Fibroblast of skin of right quadriceps (primary cell): ENCODE measurements at places on chromosomes 5 and 9.

GRCh38 chr9:99192786-99193465, 28.8 kb downstream of the ALG2 start:
- peak; percentile 24 for DNase-seq

DNA sequence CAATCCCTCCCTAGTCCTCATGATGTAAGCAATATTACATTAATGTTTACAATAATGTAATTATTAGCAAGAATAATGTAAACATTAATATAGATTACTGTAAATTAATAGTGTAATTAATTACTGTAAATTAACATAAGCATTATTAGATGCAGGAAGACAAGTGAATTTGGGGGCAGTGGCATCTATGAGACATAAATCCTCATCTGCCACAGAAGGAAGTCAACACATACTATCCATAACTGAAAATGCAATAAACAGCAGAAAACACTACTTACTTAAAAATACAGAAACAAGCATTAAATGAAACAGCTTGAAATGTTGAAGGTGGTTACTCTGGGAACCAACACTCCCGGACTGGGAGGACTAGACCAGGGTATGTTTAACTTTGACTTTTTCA, 685 bp upstream of the NIPSNAP3A start:
- no peak for DNase-seq

- peak; percentile 26 for DNase-seq
Measured at GRCh38 chr9:77806741-77807140, 158.6 kb upstream of the GNA14 start.

DNA sequence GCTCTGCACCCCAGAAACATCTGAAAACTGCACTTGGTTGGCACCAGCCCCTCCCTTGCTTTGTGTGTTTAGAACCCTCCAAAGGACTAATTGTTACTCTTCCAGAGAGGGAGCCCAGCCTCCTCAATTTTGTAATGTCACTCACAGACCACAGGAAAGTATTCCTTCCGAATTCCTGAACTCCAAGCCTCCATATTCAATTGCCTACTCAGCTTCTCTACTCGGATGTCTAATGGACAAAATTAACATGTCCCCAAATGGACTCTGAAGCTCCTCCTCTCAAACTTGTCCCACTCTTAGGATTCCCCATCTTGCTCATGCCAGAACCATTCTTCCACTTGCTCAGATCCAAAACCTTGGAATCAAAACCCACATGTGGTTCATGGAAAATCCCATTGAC, 3.9 kb upstream of the TMEM171 start:
- no peak for DNase-seq
